T-helper 2 cell treated with Interferon-gamma antibody and Interleukin-4, amounts not matched to agents 100 ng/mL and 5 ng/mL, for 36 hours (primary cell): ENCODE measurements at places on chromosomes 5 and 9. TPM values are rescaled to one million over a fixed set of nuclear protein-coding genes. Genes with fewer than 3 reads are reported as not detected.

Gene MLANA
- not detected in 2 replicates for total RNA-seq

Gene BHMT2
- total RNA-seq, result not detected in 2 replicates

Gene TAF1L
- total RNA-seq, result 0.05 and 0.07 TPM in 2 replicates

Gene GRPEL2
- total RNA-seq, result 37.8 and 41.3 TPM in 2 replicates

Gene PCDHB10
- total RNA-seq, result not detected in 2 replicates

Gene OBP2B
- not detected in 2 replicates for total RNA-seq

Gene SPAAR
- total RNA-seq, result not detected in 2 replicates

Gene PCDHGA6
- total RNA-seq, result 0.57 and 0.70 TPM in 2 replicates

Gene EIF4E1B
- not detected in 2 replicates for total RNA-seq

Gene RGS7BP
- total RNA-seq, result not detected in 2 replicates

Gene NUTM2G
- not detected in 2 replicates for total RNA-seq

Gene GHR
- not detected in 2 replicates for total RNA-seq

Gene GRM6
- not detected in 2 replicates for total RNA-seq

Gene IFNB1
- not detected in 2 replicates for total RNA-seq

Gene ZDHHC21
- total RNA-seq, result 8.6 and 10.3 TPM in 2 replicates

Gene BAAT
- not detected in 2 replicates for total RNA-seq

Gene PHYHD1
- total RNA-seq, result 1.2 and 1.9 TPM in 2 replicates

Gene PRLR
- not detected in 2 replicates for total RNA-seq

Gene PDE6A
- not detected in 2 replicates for total RNA-seq

Gene ARL14EPL
- total RNA-seq, result not detected in 2 replicates

Gene IL17B
- not detected in 2 replicates for total RNA-seq

Gene BNC2
- total RNA-seq, result not detected in 2 replicates

Gene ACOT12
- total RNA-seq, result not detected in 2 replicates

Gene DIAPH1
- 289 and 299 TPM in 2 replicates for total RNA-seq

Gene NTNG2
- total RNA-seq, result 4.5 and 5.2 TPM in 2 replicates

Gene GLDC
- 0.27 and 0.34 TPM in 2 replicates for total RNA-seq

Gene FBN2
- total RNA-seq, result not detected in 2 replicates

Gene NDUFS4
- total RNA-seq, result 53.0 and 59.1 TPM in 2 replicates

Gene THBS4
- total RNA-seq, result 0.61 and 0.68 TPM in 2 replicates

Gene NPR3
- not detected in 2 replicates for total RNA-seq

Gene SLC27A6
- total RNA-seq, result not detected in 2 replicates

Gene RASGEF1C
- total RNA-seq, result not detected in 2 replicates

Gene MIGA2
- total RNA-seq, result 39.3 and 42.2 TPM in 2 replicates

Gene FOXD4
- total RNA-seq, result 0.23 TPM in 1 of 2 replicates, not detected in the other

Gene SPINK4
- not detected in 2 replicates for total RNA-seq

Gene ADAMTSL1
- not detected in 2 replicates for total RNA-seq
